ENCODE measurements at places on chromosomes 5 and 9.

- no peak for DNase-seq
These were observed 592.2 kb upstream of the ZNF608 start for GRCh38 chr5:125338440-125339174.

DNA sequence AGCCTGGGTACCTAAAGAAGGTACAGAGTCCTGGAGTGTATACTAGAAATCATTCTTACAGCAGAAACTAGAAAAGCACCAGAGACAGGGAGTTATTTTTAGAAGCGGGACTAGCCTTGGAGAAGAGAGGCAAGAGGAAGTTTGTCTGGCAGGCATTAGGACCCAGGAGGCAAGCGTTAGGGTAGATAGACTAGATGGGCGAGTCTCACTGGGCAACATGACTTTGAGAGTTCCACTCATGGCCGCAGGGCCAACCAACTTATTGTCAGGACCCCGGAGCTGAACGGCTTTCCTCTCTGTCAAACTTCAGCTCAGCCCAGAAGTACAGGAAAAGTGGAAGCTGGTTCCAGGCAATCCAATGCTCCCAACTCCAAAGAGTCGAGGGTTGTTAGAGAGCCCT is 34.1 kb upstream of the NPR3 start:
- no peak for DNase-seq

DNA sequence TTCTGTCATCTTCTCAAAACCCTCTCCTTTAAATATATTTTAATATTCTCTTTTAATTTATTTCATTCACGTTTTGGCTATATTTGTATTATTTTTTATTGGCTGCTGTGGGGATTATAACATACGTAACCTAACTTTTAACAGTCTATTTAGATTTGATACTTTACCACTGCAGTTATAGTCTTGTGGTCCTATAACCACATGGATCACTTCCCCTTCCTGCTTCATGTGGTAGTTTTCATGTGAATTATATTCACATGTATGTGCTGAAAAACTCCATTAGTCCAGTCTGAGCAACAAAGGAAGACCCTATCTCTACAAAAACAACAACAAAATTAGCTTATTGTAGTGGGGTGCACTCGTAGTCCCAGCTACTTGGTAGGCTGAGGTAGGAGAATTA is 34.3 kb downstream of the CENPP start:
- no peak for DNase-seq

DNA sequence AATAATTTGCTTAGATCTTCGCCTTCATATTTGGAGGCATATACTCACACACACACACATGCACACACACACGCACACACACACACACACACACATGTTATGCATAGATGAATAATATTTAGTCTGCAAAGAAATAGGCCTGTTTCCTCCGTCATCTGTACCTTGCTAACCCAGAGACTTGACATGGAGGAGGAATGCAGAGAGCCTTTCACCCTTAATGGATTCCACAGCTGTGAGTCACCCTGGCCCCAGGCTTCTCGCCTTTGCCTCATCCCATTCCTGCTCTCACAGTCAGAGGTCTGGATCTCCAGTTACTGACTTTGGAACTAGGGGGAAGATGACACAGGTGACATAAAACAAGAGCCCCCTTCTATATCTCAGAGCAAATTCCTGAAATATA is 29.7 kb downstream of the ZNF462 start:
- DNase-seq: peak; percentile 83

DNA sequence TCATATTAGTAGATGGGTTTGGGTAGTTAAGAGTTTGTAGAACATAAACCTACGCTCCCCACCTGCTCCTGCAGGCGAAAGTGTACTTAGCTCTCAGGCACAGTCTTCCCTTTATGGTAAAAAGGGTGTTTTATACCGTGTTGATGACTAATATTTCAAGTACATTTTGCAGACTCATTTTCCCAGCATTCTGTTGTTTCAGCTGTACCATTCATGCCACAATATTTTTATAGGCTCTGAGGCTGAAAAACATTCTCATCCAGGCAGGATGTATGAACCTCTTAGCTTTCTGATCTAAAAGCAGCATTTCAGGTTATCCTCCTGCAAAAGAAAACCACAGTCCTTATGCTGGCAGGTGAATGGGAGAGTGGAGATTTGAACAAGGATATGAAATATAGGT is 231.4 kb downstream of the NR2F1-AS1 start:
- DNase-seq: peak; percentile 55

GRCh38 chr5:37043693-37044092 is 167.1 kb downstream of the NIPBL start:
- no peak for DNase-seq

- DNase-seq: peak; percentile 29
These were observed 118.2 kb downstream of the GALNT10 start for GRCh38 chr5:154308443-154309370.

- DNase-seq: no peak
These were observed 933.6 kb downstream of the EFNA5 start for GRCh38 chr5:106737111-106737510.

GRCh38 chr5:135977375-135977928 is 22.7 kb upstream of the LECT2 start:
- DNase-seq: no peak

- DNase-seq: no peak
These were observed 216.9 kb downstream of the DEPDC1B start for GRCh38 chr5:60483050-60483449.

DNA sequence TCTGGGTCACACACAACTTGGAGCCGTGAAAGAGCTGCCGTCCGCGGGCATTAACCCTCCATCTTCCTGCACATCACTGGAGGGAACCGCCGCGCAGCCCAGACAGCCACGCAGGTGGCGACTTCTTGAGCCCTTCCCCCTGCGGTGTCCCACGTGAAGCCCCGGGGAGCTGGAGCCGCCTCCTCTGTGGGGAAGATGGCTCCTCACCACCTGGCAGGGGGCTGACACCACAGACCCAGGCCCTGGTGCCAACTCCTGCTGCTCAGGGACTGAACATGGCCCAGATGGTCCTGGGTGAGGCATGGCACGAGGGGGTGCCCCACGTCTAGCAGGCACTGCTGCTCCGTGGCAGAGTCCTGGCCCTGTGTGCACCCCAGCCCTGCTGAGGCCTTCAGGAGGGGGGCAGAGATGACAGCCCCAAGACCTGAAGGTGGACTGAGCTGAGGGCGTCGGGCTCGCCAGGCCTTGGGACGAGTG is 38.9 kb downstream of the NDUFS6 start:
- no peak for DNase-seq

DNA sequence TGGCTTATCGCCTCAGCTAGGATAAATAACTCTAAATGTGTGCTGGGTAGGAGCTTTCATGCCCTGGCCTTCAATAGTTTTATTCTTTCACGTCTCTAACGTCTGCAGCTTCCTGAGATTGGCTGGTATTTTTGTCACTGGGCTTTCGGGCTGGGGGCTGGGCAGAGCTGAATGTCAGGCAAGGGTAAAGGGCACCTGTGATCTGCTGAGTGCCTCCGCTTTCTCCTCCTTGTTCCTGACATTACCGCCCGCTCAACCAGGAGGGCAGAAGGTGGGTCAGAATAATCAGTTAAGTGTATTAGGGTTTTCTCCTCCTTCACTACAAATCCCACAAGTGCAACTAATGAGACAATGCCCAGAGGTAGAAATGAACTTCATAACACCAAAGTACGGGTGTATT is 216.6 kb downstream of the TSSK1B start:
- no peak for DNase-seq

DNA sequence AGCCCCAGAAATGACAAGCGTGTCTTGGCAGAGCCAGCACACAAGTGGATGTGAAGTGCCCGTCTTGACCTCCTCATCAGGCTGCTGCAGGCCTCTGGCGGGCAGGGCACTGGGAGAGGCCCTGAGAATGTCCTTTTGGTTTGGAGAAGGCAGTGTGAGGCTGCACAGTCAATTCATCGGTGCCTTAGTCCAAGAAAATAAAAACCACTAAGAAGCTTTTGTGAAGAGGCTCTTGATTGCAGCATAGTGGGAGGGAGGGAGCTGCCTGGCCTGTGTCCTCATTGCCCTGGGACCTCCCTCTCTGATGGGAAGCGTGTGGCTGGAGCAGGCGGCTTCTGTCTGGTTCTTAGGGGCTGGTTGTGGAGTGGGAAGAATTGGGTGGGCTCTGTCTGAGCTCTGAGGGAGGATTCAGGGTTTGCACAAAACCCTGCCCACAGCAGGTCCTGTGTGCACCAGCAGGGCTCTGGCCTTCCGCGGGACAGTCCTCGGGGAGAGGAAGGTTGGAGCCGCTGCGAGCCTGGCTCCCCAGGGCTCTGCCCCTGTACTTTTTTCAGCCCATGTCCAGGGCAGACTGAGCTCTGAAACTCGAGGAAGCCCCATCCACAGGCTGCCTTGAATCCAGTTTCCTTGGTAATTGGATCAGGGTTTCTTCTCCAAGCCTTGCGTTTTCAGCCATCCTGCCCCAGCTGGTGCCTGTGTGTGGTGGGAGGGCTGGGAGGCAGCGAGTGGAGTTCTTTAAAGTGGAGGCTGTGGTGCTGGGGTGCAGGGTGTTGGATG is 1.1 kb downstream of the HRCT1 start:
- DNase-seq: peak; percentile 83

DNA sequence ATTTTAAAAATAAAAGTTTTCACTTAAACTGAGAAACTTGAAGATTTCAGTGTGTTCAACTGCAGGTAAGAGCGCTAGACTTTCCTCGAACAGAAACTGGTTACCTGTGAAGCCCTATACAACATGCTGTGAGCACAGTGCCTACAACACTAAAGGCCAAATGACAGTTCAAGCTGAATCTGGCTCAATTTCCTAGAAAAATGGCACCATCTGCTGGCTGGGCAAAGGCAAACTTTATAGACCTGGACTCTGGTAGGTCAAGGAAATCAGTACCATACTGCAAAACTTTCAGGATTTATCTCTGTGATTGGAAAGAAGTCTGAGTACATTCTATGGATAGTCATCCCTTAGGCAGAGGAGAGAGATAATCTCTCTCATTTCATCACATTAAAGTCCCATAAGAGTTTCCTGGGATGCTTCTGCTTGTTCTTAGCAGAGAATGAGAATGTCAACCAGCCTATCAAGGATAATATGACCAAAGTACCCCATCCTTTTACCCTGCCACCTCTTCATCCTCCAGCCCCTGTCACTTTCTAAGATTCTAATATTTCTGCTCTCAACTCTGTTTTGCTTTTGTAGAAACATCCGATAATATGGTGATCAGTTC is 31.8 kb upstream of the FOXB2 start:
- peak; percentile 39 for DNase-seq

- DNase-seq: no peak
These were observed 45.0 kb upstream of the CCNH start for GRCh38 chr5:87457706-87458105.

DNA sequence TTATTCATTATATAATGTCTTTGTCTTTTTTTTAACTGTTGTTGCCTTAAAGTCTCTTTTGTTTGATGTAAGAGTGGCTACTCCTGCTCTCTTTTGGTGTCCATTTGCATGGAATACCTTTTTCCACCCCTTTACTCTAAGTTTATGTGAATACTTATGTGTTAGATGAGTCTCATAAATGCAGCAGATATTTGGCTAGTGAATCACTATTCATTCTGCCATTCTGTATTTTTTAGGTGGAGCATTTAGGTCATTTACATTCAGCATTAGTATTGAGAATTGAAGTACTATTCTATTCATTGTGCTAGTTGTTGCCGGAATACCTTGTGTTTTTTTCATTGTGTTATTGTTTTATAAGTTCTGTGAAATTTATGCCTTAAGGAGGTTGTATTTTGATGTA is 317.1 kb downstream of the ANXA1 start:
- DNase-seq: no peak

All from stromal cell of bone marrow (primary cell).